IPS DF 19.7 (cell line): ENCODE measurements at places on chromosomes 12 and 14.

DNA sequence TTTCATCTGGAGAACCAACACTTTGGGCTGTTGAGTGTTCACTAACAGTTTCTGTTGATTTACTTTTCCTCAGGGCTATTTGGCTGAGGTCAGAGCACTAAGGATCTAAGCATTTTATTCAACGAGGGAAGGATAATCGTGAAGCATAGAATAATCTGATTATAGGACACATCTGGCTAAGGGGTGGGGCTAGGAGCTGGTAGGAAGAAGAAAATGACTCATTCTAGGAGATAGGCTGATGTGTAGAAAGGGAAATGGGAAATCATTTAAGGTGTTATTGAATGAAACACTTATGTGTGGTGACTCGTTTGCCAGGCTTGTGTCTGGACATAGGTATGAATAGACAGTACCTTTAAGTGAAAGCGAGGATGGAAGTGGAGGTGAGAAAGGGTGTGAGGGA, 167.2 kb downstream of the ETNK1 start:
- no peak for DNase-seq

DNA sequence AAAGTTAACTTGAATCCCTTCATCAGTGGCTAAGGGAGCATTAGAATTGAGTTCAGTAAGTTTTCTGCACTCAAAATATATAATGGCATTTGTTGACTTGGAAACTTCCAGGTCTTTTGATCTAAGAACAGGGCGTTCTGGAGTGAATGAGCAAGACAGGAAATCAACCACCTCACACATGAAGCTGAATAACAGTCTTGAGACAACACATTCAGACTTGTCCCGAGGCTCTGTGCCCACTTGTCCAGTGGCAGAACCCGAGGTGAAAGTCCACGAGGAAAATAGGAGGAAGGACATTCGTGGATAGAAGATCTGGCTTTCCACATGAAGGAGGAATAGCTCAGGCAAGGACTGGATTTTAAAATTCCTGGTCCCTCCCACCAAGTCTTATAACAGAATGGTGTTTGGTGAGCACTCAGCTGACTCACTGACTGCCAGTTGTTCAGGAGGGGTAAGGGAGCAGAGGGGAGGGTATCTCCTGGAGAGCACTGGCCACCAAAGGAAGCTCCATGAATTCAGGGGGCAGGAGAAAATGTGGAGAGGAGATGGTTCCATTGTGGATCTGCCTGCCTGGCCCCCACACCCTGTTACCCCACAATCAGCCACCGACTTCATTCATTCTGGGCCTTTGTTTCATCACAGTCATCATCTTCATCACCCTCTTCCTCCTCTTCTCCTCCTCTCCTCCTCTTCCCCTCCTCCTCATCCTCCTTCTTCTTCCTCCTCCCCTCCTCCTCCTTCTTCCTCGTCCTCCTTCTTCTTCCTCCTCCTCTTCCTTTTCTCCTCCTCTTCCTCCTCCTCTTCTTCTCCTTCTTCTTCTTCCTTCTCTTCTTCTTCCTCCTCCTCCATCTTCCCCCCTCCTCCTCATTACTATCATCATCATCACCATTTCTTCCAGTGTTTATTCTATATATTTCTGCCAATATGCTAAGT, 620.1 kb downstream of the MED13L start:
- no peak for DNase-seq

- DNase-seq = no peak
Observed at GRCh38 chr12:25382311-25383106, 131.8 kb upstream of the KRAS start.

GRCh38 chr14:31110872-31111271, 84.7 kb upstream of the STRN3 start:
- no peak for DNase-seq

GRCh38 chr12:44626883-44627282, 249.2 kb downstream of the NELL2 start:
- no peak for DNase-seq

- DNase-seq = no peak
Observed at GRCh38 chr14:99673305-99674063, 10.6 kb upstream of the CYP46A1 start.

- DNase-seq = no peak
Observed at GRCh38 chr12:112168561-112168971, 43.2 kb downstream of the TRAFD1 start.

GRCh38 chr12:12719496-12719895, 2.3 kb downstream of the CDKN1B start:
- no peak for DNase-seq

DNA sequence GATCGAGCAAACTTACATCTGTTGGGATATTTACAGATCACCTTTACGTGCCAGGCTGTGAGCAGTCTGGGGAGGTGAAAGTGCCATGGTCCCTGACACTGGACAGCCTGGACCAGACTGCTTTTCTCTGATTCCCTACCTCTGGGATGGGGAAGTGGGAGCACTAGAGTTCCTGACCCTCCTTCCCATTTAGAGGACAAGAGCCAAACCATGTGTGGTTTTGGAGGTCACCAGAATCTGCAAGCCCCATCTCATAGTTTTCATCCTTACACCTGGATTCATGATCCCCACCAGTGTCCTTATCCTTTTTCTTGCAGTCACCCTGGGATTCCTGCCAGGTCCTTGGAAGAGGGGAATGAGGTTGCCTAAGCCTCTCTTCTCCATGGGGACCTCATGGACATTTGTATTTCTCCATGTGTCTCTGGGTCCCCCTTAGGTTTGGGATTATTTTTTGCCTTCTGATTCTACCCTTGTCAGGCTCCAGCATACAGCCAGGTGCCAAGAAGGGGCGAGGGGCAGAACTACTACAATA, 1.5 kb upstream of the WNT10B start:
- DNase-seq = no peak

GRCh38 chr14:23118506-23119362, at the start of gene CEBPE:
Gene CEBPE (minus strand): TSS chr14:23119255. CDS start chr14:23119091, 164 bp downstream.
- DNase-seq = no peak

- DNase-seq = no peak
Observed at GRCh38 chr12:98294051-98294805, 221.2 kb upstream of the TMPO start.

- DNase-seq = no peak
Observed at GRCh38 chr14:63460680-63461369, 82.4 kb downstream of the PPP2R5E start.

GRCh38 chr14:21039585-21040369, 2.4 kb upstream of the RNASE7 start:
- no peak for DNase-seq

GRCh38 chr12:92424338-92424737, 278.5 kb upstream of the PLEKHG7 start:
- peak; percentile 45 for DNase-seq

DNA sequence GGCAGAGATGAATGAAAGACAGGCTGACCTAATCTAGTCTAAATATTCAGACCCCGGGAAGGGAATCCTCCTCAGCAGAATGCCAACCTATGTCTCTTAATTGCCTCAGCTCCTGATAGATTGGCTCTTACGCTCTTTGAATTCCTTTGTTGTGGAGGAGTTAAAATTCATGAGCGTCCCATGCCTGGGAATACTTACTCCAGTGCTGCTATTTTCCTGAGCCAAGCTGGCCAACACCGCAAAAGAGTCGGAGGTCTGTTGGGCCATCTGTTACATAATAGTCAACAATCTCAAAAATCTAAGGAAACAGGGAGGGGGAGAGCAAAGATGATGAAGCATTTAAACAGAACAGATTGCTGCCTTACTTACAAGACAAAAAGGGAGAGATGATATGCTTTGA, 182.8 kb downstream of the ASCL1 start:
- no peak for DNase-seq
